Skin of body (tissue), 3 donors: ENCODE measurements at places on chromosomes 11 and 22. TPM values are rescaled to one million over a fixed set of nuclear protein-coding genes. Genes with fewer than 3 reads are reported as not detected.

Gene CD248
- total RNA-seq, result 31.2 TPM

Gene C11orf52
- 1.4 TPM for total RNA-seq

Gene SYT8
- total RNA-seq, result 6.7 TPM

DNA sequence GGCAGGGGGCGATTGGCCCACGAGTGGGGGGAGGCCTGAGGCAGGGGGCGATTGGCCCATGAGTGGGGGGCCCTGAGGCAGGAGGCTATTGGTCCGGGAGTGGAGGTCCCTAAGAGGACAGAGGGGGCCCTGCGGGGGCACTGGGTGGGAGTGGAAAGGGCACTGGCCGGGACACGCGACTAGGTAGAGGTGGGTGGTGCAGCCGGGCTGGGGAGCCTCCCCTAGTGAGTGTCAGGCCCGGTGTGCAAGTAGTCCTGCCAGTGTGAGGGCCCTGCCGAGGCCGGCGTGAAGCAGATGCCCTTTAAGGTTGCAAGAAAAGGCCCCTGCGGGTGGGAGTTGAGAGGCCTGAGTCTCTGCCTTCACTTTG is 909 bp upstream of the BRD1 start:
- DNase-seq, result no peak

- no peak for DNase-seq
These were observed 65.8 kb downstream of the DEUP1 start for GRCh38 chr11:93396316-93396715.
